ENCODE measurements at places on chromosomes 7 and 10.

GRCh38 chr10:21077681-21078080, 180.6 kb upstream of the NEBL start:
- DNase-seq, result no peak

DNA sequence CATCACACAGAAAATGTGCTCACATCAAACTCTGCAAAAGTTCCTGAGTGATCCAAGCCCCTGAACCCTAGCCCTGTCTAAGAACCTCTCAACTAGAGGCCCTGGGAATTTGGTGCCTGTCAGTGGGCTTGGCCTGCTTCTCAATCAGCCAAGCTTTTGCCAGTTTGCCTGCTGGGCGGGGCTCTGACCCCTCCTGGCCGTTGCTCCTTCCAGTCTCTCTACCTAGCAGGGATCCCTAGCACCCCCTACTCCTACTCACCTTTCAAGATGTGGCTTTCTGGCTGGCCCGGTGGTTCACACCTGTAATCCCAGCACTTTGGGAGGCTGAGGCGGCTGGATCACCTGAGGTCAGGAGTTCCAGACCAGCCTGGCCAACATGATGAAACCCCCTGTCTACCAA, 2.1 kb downstream of the KLRG2 start:
- DNase-seq, result no peak

DNA sequence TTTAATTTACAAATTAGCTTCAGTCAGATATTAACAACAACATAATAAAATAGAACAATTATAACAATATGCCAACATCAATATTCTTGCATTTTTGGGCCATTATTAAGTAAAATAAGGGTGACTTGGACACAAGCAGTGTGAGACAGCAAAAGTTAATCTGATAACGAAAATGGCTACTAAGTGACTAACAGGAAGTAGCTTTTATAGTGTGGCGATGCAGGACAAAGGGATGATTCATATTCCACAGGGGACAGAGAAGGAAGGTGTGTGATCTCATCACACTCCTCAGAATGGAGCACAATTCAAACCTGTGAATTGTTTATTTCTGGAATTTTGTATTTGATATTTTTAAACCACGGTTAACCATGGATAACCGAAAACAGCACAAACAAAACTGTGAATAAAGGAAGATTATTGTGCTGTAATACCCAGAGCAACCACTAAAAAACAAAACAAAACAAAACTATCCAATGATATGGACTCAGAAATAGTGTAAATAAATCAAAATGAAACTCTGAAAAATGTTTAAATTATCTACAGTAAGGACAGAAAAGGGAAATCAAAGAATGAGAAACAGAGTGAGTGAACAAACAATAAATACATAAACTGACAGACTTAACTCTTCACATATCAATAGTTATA, 66.9 kb upstream of the TFEC start:
- DNase-seq, result no peak

- DNase-seq, result no peak
Observed at GRCh38 chr10:99497343-99498025, 35.3 kb upstream of the NKX2-3 start.

GRCh38 chr7:116075351-116076145, 45.0 kb upstream of the TFEC start:
- no peak for DNase-seq

GRCh38 chr10:44006771-44007170, 358.1 kb upstream of the ZNF32 start:
- DNase-seq, result no peak

DNA sequence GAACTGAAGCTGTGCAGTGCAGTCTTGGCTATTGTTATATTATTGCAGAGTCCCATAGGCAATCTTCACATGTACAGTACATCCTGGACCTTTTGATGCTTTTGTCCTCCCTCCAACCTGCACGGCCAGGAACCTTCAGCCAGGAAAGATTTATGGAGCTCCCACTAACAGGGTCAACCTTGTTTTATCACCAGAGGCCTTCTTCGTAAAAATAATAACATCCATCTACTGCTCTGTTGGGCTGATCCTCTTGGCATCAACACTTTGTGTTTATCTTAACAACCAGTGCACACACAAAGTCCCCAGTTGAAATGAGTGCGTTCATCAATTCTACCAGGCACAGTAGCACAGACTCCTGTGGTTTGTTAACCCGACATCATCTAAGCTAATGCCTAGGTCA, 72.4 kb downstream of the AGMO start:
- no peak for DNase-seq

- DNase-seq, result no peak
Observed at GRCh38 chr7:70237831-70238575, 639.7 kb downstream of the AUTS2 start.

GRCh38 chr7:134004829-134005505, 122.2 kb upstream of the LRGUK start:
- no peak for DNase-seq

GRCh38 chr7:4416396-4417056, 265.6 kb upstream of the FOXK1 start:
- DNase-seq, result no peak

- no peak for DNase-seq
Observed at GRCh38 chr10:103013416-103013815, 95.3 kb downstream of the CNNM2 start.

- peak; percentile 44 for DNase-seq
Observed at GRCh38 chr10:110556969-110557601, 10.4 kb upstream of the SMC3 start.

- DNase-seq, result no peak
Observed at GRCh38 chr10:77592946-77593636, 44.5 kb downstream of the KCNMA1 start.

DNA sequence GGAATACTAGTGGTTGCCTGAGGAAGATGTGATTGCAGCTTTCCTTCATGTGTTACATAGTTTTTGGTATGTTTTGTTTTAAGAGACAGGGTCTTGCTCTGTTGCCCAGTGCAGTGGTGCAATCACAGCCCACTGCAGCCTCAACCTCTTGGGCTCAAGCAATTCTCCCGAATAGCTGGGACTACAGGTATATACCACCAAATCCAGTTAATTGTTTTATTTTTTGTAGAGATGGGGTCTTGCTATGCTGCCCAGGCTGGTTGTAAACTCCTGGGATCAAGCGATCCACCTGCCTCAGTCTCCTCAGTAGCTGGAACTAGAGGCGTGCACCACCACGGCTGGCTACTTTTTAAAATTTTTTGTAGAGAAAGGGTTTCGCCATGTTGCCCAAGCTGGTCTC, 79.1 kb upstream of the TMEM248 start:
- no peak for DNase-seq

DNA sequence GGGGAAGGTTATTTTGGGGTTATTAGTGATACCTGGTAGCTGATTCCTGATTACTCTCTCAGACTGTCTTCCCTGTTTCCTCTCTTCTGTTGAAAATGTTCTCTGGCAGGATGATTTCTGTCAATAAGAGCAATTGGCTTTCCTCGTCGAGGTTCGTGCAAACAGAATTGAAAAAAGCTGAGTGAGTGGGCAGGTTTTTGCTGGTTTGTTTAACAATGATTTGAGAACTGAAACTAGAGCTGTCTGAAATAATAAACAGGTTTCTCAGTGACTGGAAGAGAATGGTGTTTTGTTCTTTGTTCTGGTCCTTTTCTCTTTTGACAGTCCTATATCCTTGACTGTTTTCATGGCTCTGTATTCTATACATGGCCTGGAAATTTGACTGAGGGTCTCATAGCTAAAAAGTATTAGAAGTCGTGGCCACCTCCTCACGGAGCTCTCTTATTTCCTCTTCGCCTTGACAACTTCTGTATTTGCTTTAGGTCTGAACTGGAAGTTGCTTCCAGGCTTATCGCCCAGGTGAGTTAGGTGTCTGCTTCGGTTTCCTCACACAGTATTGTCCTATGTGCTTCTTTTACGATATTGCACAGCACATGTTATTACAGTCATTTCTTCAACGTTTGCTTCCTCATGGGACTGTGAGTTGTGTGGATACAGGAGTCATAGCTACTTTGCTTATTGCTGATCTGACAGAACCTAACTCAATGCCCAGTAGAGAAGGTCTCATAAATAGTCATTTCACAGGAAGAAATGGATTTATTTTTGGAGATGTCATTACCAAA, 403.6 kb downstream of the NRG3 start:
- DNase-seq, result no peak

- DNase-seq, result no peak
Observed at GRCh38 chr7:31882187-31882586, 188.0 kb downstream of the PDE1C start.

DNA sequence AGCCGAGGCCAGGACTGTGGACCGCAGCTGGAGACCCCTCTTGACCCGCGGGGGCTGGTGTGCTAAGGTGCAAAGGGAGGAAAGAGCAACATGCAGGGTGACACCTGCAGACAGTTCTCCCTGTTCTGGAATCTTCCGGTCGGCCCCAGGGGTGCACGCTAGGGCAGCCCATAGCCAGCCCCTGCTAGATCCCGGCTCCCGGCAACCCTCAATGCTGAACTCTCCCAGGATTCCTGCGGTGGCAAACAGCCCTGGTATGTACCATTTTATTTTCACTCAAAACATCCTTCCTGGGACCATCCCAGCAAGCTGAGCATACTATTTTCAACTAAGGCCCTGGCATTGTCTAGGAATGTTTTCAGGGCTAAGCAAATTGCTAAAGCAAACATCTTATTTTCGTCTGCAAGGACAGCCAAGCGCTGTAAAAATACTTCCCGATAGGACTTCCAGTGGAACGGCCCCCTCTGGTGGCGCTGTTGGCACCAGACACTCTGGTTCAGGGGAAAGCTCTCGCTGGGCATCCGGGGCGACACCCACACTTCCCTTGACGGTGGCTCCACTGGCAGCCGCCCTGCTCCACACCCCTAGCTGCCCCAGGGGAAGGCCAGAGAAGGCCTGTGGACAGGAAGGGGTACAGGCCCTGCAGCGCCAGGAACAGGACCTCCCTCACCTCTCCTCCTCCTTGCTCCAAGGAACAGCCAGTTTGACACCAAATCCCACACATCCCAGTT, 99.4 kb downstream of the CTBP2 start:
- DNase-seq, result no peak

DNA sequence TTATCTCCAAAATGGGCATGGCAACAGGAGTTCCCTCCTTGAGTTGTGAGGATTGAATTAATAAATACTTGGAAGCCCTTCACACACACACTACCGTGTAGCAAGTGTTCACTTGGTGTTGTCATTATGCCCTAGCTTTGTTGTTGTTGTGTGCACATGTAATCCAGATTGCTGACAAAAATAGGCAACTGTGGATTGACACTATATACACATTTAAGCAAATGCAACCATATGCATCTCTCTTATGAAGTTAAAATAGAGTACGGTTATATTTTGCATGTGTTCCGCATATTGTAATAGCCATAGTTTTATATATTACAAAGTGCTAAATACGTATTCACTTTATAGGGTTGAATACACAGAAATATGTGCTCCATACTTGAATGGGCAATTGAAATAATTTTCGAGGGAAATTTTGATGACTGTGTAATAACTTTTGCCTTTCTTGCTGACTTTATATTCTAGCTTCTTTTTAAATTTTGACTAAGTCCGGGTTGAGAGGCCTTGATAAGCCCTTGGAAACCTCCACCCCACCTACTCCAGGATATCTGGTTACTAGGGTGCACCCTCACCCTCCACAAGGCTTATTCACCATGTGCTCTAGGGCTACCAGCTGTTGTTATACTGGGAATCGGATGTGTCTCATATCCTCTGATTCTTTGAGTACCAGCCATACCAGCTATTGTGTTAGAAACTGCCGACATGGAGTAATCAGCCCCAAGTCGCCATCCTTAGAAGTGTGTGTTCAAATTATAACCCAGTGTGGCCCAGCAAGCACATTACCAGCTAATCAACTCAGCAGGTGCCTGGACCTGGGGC, 265.0 kb downstream of the CAMK1D start:
- no peak for DNase-seq

- DNase-seq, result no peak
Observed at GRCh38 chr7:23093111-23093510, 12.5 kb upstream of the KLHL7 start.

DNA sequence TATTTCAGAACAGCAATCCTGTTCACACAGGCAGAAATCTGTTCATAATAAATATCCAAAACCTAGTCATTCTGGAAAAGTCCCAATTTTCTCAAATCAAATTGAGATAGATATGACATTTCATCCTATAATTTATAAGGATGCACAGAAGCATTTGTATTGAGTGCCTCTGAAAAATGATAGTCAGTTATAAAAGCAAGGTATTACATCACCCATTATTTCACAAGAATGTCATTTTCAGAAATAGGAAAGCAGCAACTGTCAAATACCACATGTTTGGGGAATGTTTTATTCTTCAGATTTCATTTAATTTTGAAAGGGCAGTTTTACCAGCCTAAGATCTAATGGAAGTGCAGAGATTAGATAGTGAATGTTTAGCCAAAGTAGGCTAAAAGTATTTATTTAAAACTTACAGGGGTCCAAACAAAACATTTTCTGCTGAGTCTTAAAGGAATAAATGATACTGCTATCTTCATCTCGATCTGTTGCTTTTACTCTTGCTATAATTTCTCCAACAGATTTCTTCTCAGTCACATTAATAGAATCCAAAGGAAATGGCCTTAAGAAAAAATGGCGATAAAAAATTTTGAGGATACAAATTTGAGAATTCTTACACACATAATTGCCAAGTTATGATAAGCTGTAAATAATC, 185.8 kb downstream of the HGF start:
- DNase-seq, result no peak

GRCh38 chr7:142716596-142716995, 32.7 kb upstream of the PRSS1 start:
- no peak for DNase-seq

- DNase-seq, result no peak
Observed at GRCh38 chr10:123966896-123967231, 75.3 kb upstream of the CPXM2 start.

- no peak for DNase-seq
Observed at GRCh38 chr10:12707461-12708185, 293.9 kb downstream of the CCDC3 start.

DNA sequence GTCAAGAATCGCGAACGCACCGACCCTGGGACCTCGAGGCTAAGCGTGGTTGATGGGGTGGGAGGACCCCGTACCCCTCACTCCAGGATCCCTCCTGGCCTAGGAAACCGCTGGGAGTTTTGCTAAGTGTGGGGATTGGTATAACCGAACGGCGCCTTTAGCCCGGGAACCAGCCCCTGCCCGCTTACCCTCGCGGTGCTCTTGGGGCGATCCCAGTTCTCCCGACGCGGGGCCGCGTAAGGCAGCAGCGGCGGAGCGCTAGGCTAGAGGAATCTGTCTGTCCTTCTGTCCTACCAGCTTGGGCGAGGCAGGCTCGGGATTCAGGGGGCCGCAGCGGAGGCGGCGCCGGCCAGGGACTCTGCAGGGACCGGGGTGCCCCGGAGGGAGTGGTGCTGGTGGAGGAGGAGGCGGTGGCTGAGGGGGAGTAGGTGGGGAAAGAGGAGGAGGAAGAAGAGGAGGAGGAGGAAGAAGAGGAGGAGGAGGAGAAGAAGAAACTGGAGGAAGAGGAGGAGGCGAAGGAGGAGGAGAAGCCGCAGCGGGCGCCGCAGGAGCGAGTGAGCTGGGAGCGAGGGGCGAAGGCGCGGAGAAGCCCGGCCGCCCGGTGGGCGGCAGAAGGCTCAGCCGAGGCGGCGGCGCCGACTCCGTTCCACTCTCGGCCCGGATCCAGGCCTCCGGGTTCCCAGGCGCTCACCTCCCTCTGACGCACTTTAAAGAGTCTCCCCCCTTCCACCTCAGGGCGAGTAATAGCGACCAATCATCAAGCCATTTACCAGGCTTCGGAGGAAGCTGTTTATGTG, 439 bp upstream of the EMX2 start:
- no peak for DNase-seq

- no peak for DNase-seq
Observed at GRCh38 chr7:76381814-76382213, 23.0 kb upstream of the YWHAG start.
